ENCODE measurements at places on chromosomes 11 and 22. TPM values are rescaled to one million over a fixed set of nuclear protein-coding genes. Genes with fewer than 3 reads are reported as not detected.

GRCh38 chr22:47591016-47591415 is 828.6 kb downstream of the TBC1D22A start:
- H3K27me3 ChIP-seq: no peaks in the 10 kb centered on the region
- no peaks in the 10 kb centered on the region for H3K4me1 ChIP-seq
- no peaks in the 10 kb centered on the region for H3K36me3 ChIP-seq
- no peak for DNase-seq
- H3K4me3 ChIP-seq: no peak overlapping the region
- no peak overlapping the region for H3K27ac ChIP-seq

DNA sequence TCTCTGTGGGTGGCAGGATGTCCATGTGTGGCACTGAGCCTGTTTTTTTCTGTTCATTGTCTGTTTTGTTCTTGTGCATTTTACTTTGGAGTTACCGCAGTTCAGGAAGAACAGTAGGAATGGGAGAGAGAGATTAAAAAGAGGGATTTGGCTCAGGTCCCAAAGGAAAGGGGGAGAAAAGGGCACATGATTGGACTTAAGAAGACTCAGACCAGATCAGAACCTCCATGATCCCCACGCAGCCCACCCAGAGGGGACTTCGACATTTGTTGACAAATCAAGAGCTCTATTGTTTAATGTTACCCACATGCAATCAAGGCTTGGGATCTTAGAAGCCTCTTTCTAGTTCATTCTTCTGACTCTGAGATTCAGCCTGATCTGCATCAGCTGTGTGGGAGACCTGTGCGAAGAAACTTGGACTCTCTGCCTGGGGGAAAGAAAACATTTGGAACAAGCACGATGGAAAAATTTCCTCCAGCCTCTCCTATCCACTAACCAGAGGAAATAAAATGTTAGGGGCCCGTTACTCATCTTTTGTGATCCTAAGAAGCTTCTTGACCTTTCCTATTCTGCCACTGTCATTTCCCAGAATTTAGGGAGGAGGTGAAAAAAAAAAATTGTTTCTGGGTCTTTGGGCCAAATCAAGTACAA is 119.2 kb downstream of the SPON1 start:
- H3K27me3 ChIP-seq: peaks cover 47% of the 10 kb centered on the region
- peaks cover 24% of the 10 kb centered on the region for H3K4me1 ChIP-seq
- H3K27ac ChIP-seq: no peak overlapping the region
- H3K36me3 ChIP-seq: no peaks in the 10 kb centered on the region
- no peak overlapping the region for H3K4me3 ChIP-seq
- DNase-seq: no peak

DNA sequence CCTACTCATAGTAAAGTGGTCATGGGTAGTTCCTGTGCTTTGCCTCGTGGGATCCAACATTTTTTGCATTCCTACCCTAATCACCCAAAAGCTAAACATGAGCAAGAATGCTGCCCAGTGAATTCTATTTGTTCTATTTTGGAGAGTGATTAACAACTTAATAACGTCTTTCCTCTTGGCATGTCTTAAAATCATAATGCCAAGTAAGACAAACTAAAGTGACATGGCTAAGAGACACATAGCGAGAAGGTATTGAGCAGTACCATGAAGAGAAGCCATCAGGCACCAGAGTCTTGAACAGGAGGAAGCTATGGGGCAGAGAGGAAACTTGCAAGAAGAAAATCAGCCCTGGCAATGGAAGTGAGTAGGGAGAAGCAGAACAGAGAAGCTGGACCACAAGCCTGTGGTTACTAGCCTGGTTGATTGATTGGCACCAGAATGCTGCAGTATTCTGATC is 32.0 kb downstream of the EXPH5 start:
- H3K4me1 ChIP-seq: peaks cover 5% of the 10 kb centered on the region
- H3K27me3 ChIP-seq: peaks cover 2% of the 10 kb centered on the region
- H3K4me3 ChIP-seq: no peak overlapping the region
- no peak overlapping the region for H3K27ac ChIP-seq
- no peak for DNase-seq

DNA sequence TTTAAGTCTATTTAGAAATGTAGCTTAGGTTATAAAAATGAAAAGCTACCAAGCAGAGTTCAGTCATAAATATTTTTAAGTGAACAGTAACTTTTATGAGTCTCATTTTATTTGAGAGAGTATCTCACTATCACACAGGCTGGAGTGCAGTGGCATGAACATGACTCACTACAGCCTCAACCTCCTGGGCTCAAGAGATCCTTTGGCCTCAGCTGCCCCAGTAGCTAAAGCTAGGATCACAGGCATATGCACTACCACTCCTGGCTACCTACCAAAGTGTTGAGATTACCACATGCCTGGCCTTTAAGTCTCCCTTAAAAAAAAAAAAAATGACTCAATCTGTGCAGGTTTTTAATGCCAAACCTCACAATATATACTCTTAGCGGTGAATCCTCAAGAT is 34.7 kb upstream of the CLNS1A start:
- H3K36me3 ChIP-seq: peaks cover 81% of the 10 kb centered on the region
- no peaks in the 10 kb centered on the region for H3K4me1 ChIP-seq
- DNase-seq: no peak

GRCh38 chr22:35299217-35299672 is 449 bp upstream of the TOM1 start:
- H3K4me1 ChIP-seq: peaks cover 40% of the 10 kb centered on the region
- H3K36me3 ChIP-seq: peaks cover 30% of the 10 kb centered on the region
- no peak for DNase-seq
- H3K27ac ChIP-seq: peak overlapping the region; percentile 90

GRCh38 chr11:122248939-122249338 is 132.9 kb upstream of the BLID start:
- H3K27me3 ChIP-seq: no peaks in the 10 kb centered on the region
- DNase-seq: no peak
- no peaks in the 10 kb centered on the region for H3K4me1 ChIP-seq
- H3K36me3 ChIP-seq: no peaks in the 10 kb centered on the region

- peaks cover 29% of the 10 kb centered on the region for H3K36me3 ChIP-seq
- no peak for DNase-seq
- H3K27ac ChIP-seq: no peak overlapping the region
- H3K4me1 ChIP-seq: peaks cover 14% of the 10 kb centered on the region
- no peak overlapping the region for H3K4me3 ChIP-seq
Observed at GRCh38 chr22:46813816-46814597, 51.6 kb downstream of the TBC1D22A start.

GRCh38 chr22:47012589-47013370 is 250.3 kb downstream of the TBC1D22A start:
- no peak for DNase-seq
- no peak overlapping the region for H3K27ac ChIP-seq
- no peaks in the 10 kb centered on the region for H3K27me3 ChIP-seq
- H3K36me3 ChIP-seq: no peaks in the 10 kb centered on the region

DNA sequence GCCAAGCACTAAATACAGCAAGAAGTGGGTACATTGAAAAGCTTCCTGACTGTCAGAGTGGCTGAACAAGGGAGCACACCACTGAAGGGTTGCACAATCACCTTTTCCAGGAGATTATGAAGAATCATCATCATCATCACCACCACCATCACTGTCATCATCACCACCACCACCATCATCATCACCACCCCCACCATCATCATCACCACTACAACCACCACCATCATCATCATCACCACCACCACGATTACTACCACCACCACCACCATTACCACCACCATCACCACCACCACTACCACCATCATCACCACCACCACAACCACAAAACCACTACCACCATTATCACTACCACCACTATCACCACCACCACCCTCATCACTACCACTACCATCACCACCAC is 147.9 kb upstream of the TBCEL start:
- H3K27me3 ChIP-seq: no peaks in the 10 kb centered on the region
- no peak for DNase-seq
- H3K4me1 ChIP-seq: no peaks in the 10 kb centered on the region
- H3K36me3 ChIP-seq: no peaks in the 10 kb centered on the region
- no peak overlapping the region for H3K4me3 ChIP-seq

- no peak overlapping the region for H3K27ac ChIP-seq
- no peak overlapping the region for H3K4me3 ChIP-seq
- H3K36me3 ChIP-seq: no peaks in the 10 kb centered on the region
- H3K27me3 ChIP-seq: peaks cover 7% of the 10 kb centered on the region
- DNase-seq: no peak
Observed at GRCh38 chr22:35567351-35568141, 26.9 kb downstream of the RASD2 start.

- no peaks in the 10 kb centered on the region for H3K36me3 ChIP-seq
- no peak overlapping the region for H3K27ac ChIP-seq
- no peak overlapping the region for H3K4me3 ChIP-seq
- no peak for DNase-seq
- no peaks in the 10 kb centered on the region for H3K4me1 ChIP-seq
Observed at GRCh38 chr22:35102663-35103062, 36.7 kb downstream of the ISX start.

- H3K4me1 ChIP-seq: no peaks in the 10 kb centered on the region
- H3K36me3 ChIP-seq: no peaks in the 10 kb centered on the region
- no peak overlapping the region for H3K27ac ChIP-seq
- no peak overlapping the region for H3K4me3 ChIP-seq
- no peaks in the 10 kb centered on the region for H3K27me3 ChIP-seq
- no peak for DNase-seq
Observed at GRCh38 chr22:39135092-39135896, 17.2 kb downstream of the CBX7 start.

GRCh38 chr11:8018484-8019313 is 31.6 kb downstream of the EIF3F start:
- peaks cover 53% of the 10 kb centered on the region for H3K27me3 ChIP-seq
- peak overlapping the region; percentile 74 for H3K4me3 ChIP-seq
- DNase-seq: peak; percentile 68
- H3K27ac ChIP-seq: no peak overlapping the region
- no peaks in the 10 kb centered on the region for H3K36me3 ChIP-seq
- peaks cover 11% of the 10 kb centered on the region for H3K4me1 ChIP-seq

GRCh38 chr11:101051677-101052076 is 77.9 kb downstream of the PGR start:
- no peaks in the 10 kb centered on the region for H3K4me1 ChIP-seq
- H3K27me3 ChIP-seq: no peaks in the 10 kb centered on the region
- H3K27ac ChIP-seq: no peak overlapping the region
- H3K36me3 ChIP-seq: no peaks in the 10 kb centered on the region
- no peak overlapping the region for H3K4me3 ChIP-seq
- DNase-seq: no peak

DNA sequence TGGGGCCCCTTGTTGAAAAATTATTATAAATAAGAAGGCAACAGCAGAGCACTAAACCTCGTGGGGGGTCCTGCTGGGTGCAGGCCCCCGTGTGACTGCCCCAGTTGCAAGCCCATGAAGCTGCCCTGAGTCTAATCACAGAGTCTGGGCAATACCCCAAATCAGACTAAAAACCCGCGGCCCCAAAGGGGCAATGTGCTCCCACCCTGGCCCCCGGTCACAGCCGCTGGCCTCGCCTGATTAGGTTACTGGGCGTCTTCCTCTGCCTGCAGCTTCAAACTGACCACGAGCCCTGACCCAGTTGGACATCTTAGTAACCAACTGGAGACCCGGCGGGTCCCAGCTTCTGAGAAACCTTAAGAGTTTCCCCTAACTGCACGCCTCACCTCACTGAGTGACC is 1.6 kb downstream of the CXCR5 start:
- H3K36me3 ChIP-seq: peaks cover 6% of the 10 kb centered on the region
- H3K4me3 ChIP-seq: no peak overlapping the region
- H3K27me3 ChIP-seq: no peaks in the 10 kb centered on the region
- no peak for DNase-seq

GRCh38 chr22:30742291-30743256 is 47.9 kb downstream of the OSBP2 start:
- H3K4me1 ChIP-seq: peaks cover 65% of the 10 kb centered on the region
- no peak for DNase-seq
- peak overlapping the region; percentile 96 for H3K27ac ChIP-seq
- H3K27me3 ChIP-seq: no peaks in the 10 kb centered on the region
- H3K4me3 ChIP-seq: peak overlapping the region; percentile 31

DNA sequence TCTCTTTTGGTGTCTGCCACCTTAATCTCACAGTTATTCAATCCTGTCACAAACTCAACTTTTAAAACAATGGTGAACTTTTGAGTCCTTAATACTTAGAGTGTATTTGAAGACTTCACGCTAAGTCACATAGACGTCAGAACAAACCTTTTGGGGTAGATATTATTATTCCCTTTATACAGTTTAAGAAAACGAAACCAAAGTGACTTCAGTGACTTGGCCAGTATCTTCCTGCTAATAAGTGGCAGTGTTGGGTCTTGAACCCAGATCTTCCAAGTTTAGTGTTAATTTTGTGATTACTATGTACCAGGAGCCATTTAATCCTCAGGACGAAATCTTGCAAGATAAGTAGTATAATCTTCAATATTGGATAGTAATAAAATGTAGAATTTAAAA is 691 bp downstream of the CEP295 start:
- peaks cover 43% of the 10 kb centered on the region for H3K4me1 ChIP-seq
- peak overlapping the region; percentile 93 for H3K27ac ChIP-seq
- DNase-seq: no peak
- H3K27me3 ChIP-seq: no peaks in the 10 kb centered on the region
- peak overlapping the region; percentile 95 for H3K4me3 ChIP-seq
- peaks cover 35% of the 10 kb centered on the region for H3K36me3 ChIP-seq

DNA sequence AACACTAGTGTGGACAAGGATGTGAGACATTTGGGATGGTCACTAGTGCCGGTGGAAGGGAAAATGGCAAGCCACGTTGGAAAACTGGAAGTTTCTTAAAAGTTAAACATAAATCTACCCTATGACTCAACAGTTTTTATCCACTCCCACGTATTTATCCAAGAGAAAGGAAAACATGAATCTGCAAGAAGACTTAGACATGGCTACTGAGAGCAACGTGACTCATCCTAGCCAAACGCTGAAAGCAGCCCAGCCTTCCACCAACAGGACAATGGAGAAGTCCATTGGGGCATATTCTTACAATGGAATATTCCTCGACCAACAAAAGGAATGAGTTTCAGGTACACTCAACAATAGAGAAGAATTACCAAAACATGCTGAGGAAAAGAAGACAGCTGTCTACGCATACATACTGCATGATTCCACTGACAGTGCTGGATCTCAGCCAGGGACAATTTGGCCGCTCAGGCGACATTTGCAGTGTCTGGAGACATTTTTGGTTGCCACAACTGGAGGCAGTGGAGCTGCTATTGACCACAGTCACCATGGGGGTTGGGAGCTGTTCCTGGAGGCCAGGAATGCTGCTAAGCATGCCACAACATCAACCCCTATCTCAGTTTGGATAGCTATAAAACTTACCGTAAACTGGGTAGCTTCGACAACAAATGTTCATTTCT is 21.2 kb downstream of the SYT13 start:
- H3K27me3 ChIP-seq: peaks cover 8% of the 10 kb centered on the region
- no peaks in the 10 kb centered on the region for H3K4me1 ChIP-seq

- DNase-seq: no peak
- H3K27me3 ChIP-seq: no peaks in the 10 kb centered on the region
- H3K4me3 ChIP-seq: no peak overlapping the region
- H3K4me1 ChIP-seq: no peaks in the 10 kb centered on the region
- H3K36me3 ChIP-seq: peaks cover 66% of the 10 kb centered on the region
Observed at GRCh38 chr22:19463491-19464469, 15.2 kb downstream of the UFD1 start.

- no peaks in the 10 kb centered on the region for H3K4me1 ChIP-seq
- no peaks in the 10 kb centered on the region for H3K27me3 ChIP-seq
- no peak overlapping the region for H3K27ac ChIP-seq
- no peak for DNase-seq
Observed at GRCh38 chr11:38014405-38014804, 1416.4 kb upstream of the RAG2 start.

GRCh38 chr11:59727426-59727825 is 13.8 kb upstream of the OR10V1 start:
- peaks cover 6% of the 10 kb centered on the region for H3K27me3 ChIP-seq
- no peak for DNase-seq

OSM gene
- 152 TPM for total RNA-seq

TMEM121B gene
- 0.05 TPM for total RNA-seq

CCDC87 gene
- 0.09 TPM for total RNA-seq

RIC3 gene
- total RNA-seq: 2.3 TPM

CLDN5 gene
- 1.5 TPM for total RNA-seq

FAT3 gene
- total RNA-seq: 0.02 TPM

EIF4G2 gene
- 1,057 TPM for total RNA-seq

APLNR gene
- total RNA-seq: not detected

PRR5L gene
- 23.4 TPM for total RNA-seq
